ENCODE measurements at places on chromosomes 16 and 17.

DNA sequence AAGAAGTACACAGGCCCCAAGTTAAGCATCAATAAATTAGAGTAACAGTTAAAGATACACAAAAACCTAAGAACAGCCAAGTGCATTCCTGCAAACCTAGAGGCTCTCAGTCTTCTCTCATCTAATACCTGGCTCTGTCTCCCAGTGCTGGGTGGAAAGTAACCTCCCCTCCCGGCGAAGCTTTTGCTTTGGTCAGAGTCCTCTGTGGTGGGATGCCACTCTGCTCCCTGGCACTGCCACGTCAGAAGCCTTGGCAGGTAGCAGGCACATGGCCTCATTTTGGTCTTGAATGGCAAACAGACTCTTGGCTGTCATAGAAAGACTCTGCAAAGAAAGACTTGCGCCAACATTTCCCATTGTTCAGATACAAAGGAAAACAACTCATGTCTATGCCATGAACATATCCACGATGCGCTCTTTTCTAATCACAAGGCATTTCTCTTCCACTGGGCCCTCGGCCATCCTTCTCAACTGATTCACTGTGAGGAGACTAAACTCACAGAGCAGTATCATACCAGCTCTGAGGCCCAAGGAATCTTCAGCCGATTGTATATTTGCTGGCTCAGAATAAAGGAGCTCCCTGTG is 21.2 kb downstream of the MTHFSD start:
- no peak for DNase-seq

DNA sequence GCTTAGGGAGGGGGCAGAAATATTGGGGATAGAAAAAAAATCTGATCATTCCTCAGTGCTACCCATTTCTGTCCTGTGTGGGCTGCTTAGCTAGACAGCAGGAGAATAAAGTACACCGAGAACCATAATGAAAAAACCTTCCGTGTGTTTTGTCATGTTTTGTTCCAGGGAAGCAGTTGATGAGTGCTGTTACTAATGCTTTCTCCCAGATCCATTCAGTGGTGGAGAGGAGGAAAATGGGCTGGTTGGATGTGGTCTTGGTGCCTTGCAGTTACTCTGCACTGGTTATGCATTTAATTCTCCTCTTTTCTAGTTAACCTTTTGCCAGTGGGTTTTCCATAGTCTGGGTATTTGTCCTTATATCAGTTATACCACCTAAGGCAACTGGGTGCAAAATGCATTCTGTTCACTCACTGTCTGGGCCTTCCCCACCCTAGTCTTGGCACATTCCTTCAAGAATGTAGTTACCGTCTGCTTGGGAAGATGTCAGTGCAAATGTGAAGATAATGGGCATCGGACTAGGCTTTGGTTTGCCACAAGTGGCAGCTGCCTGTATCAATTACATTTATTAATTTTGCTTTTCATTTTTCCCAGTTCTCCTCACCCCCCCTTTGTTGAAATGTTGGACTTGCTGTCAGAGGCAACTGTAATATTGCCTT is 9.3 kb upstream of the TBKBP1 start:
- DNase-seq: no peak

- DNase-seq: no peak
Measured at GRCh38 chr17:50047083-50047482, 8.8 kb upstream of the ITGA3 start.

- DNase-seq: no peak
Measured at GRCh38 chr17:73194514-73195222, 1.8 kb downstream of the COG1 start.

DNA sequence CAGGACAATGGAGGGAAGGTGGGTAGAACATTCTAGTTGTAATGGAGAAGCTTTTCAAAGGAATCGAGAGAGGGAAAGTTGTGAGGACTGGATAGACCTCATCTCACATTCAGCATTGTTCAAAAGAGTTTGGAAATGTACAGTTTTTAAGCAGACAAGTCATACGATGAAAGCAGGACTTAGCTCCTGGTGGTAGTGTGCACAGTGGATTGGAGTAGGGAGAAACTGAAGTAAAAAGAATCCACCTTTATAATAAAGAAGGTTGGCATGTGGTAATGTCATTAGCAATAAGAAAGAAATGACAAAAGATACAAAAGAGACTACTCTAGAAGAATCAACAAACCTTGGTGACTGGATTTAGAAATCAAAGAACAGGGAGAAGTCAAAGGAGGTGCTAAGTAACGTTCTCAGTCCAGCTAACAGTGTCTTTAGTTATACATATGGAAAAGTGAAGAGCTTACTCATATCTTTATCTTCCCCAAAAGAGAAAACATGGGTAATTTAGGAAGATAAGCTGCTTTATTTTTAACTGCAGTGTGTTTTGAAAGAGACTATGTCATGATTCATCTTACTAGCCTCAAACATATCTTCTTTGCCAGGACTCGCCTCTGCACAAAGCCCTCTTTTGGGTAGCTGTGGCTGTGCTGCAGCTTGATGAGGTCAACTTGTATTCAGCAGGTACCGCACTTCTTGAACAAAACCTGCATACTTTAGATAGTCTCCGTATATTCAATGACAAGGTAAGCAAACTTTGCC is 18.7 kb upstream of the EVI2A start:
- DNase-seq: no peak

GRCh38 chr17:39219647-39220154 is 6.0 kb downstream of the STAC2 start:
- no peak for DNase-seq

GRCh38 chr16:16884451-16884850 is 505.5 kb downstream of the NPIPA7 start:
- DNase-seq: no peak

- DNase-seq: peak; percentile 28
Measured at GRCh38 chr17:10646392-10646990, 10.6 kb downstream of the MYH3 start.

GRCh38 chr17:2198927-2199326 is 104.7 kb downstream of the SMG6 start:
- no peak for DNase-seq

DNA sequence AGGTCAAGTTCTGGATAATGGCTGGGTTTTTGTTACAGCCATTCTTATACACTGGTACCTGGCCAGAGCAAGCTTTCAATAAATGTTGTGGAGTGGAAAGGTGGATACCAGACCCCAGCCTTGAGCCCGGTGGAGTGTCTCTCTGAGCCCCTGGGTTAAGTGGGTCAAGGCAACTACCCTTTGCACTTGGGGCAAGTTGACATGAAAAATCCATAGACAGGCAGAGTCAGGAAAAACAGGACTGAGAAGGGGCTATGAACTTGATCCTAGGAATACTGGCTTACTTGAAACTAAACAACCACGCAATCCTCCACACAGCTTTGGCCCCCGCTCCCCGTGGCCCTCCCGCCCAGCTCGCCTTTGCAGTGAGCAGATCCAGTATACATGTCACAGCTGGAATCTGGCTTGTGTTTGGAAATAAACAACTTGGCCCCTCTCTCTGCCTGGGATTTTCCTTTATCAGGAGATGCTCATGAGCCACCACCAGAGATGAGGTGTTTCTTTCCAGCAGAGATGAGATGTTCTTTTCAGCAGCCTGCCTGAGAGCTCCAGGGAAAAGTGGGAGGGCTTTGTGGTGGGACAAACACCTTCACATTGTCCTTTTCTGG is 65.9 kb downstream of the KSR1 start:
- DNase-seq: no peak

DNA sequence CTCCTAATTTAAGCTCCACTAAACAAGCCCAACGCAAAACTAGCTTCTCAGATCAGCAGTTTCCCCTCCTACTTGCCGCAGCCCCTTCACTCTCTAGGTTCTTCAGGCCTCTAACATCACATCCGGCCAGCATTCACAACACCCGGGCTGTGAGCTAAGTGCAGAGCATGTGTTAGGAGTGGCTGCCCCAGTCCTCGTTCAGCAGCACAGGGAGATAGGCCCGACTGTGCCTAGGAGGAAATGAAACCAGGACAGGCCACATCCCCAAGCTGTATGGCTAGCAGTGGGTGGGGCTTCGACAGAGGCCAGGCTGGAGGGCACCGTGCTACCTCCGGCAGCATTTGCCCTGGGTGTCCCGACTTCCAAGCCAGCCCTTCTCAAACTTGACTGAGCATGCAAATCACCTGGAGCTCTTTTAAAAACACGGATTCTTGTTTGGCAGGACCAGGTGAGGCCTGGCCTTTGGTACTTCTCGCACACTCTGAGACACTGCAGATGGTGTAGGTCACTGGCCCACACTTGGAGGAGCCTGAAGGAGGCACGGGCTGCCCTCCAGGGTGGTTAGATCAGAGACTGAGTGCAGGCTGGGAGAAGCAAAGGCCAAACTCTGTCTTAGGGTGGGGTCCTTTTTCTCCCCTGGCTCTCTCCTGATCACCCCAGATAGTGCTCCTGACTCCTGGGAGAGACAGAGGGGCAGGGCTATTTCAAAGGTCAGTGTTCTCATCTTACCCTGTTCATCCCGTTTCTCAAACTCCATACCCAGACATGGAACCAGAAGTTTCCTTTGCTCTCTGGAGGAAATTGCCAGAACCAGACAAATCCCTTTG is 202.0 kb downstream of the C16orf78 start:
- no peak for DNase-seq

GRCh38 chr17:39738568-39738901 is 797 bp downstream of the GRB7 start:
- DNase-seq: peak; percentile 43

DNA sequence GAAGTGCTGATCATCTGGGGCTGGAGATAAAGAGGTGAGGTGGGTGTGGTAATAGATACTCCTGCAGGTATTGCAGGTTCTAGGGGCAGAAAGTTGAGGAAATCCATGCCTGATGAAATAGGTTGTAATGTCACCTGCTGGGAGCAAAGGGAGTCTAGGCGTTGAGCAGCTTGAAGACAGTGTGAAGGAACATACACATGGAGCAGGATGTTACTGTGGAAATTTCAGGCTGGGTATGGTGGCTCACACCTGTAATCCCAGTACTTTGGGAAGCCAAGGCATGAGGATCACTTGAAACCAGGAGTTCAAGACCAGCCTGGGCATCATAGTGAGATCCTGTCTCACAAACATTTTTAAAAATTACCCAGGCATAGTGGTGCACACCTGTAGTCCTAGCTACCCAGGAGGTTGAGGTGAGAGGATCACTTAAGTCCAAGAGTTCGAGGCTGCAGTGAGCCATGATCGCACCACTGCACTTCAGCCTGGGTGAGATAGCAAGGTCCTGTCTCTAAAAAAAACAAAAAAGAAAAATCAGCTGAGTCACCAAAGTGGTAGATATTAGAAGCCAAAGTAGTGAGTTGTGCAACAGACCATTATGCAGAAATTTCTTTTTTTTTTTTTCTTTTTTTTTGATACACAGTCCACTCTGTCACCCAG is 9.1 kb upstream of the CRYBA1 start:
- no peak for DNase-seq

- DNase-seq: no peak
Measured at GRCh38 chr17:82095777-82096708, 2.0 kb downstream of the FASN start.

- no peak for DNase-seq
Measured at GRCh38 chr17:56925088-56925487, 11.2 kb upstream of the TRIM25 start.

DNA sequence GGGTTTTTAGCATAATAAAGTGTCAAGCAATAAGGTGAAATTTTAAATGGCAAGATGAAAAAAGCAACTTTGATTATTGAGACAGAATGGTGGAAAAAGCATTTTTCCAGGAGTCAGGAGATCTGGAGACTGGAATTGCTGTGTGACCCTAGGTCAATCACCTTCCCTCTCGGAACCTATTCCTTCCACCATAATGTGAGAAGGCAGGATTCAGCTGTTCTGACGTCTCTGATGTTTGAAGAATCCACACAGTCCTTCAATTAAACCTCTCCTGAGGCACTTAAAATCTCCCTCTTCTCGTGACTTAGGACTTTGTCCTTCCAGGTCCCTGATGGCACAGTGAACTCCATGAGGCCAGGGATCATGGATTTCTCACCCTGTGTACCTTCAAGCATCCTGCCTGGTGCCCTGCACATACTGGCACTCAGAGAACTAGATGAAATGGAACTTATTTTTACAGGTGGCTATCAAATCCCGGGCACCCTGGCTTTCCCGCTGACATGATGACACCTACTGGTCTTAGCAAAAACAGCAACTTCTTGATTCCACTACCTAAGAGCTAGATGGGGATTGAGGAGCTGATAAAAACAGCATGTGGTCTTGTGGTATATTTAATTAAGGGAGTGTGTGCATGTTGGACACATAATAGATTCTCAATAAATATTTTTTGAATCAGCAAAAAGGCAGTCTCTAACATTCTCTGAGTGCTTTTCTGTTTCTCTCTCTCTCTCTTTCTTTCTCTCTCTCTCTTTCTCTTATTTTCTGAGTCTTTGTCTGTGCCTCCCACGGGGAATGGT is 2.3 kb upstream of the CCDC182 start:
- DNase-seq: peak; percentile 73

DNA sequence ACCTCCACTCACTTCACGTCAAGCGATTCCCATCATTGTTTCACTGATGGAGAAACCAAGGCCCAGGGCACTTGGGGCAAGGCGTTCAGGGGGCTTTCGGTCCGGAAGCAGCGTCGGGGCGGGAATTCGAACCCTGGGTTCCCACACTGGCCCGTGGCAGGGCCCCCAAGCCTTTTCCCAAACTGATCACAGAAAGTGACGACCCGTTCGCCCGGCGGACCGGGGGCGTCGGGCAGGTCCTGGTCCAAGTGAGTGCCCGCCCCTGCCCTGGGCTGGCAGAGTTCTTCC is 856 bp upstream of the MON1B start:
- peak; percentile 48 for DNase-seq

- DNase-seq: no peak
Measured at GRCh38 chr16:546909-547770, 13.1 kb upstream of the PRR35 start.

DNA sequence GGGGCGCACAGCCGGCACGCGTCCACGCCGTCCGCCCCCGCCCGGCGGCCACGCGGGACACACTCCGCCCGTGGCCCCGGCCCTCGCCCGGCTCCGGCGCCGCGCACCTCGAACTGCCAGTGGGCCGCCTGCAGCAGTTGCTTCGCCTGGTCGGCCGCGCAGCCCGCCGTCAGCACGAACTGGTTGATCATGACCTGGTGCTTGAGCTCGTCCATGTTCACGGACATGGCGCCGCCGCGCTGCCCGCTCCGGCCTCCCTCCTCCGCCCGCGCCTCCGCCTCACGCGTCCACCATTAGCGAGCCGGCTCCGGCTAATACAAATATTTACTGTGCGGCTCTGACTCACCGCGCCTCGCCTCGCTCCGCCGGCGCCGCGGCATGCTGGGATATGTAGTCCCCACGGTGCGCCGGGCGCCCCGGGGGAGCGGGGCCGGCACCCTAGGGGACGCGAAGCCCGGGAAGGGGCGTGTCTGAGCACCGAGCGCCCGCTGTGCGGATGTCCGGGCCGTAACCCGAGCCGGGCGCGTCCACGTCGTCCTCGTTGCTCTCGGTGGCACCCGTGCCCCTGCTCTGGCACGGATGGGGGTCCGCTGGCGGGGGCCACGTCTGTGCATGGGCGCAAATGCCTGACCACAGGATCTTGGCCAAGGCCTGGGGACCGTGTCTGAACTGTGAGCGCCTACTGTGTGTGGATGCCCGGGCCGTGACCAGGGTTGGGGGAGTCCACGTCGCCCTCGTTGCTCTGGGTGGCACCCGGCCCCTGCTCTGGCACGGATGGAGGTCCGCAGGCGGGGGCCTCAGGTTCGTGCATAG is at the start of gene UBALD1:
UBALD1 (minus strand) TSS at position 318 of the 813 bp plus-strand sequence; CDS start at position 227, 91 bp downstream.
- peak; percentile 84 for DNase-seq

Data from NCI-H2171 (cell line).